ENCODE measurements at places on chromosomes 2 and 18.

GRCh38 chr2:133424876-133425275 is 143.4 kb downstream of the NCKAP5 start:
- DNase-seq, result no peak

GRCh38 chr2:210000464-210001324 is 1.7 kb upstream of the RPE start:
- no peak for DNase-seq

- no peak for DNase-seq
Observed at GRCh38 chr2:56099963-56100362, 83.8 kb upstream of the CCDC85A start.

DNA sequence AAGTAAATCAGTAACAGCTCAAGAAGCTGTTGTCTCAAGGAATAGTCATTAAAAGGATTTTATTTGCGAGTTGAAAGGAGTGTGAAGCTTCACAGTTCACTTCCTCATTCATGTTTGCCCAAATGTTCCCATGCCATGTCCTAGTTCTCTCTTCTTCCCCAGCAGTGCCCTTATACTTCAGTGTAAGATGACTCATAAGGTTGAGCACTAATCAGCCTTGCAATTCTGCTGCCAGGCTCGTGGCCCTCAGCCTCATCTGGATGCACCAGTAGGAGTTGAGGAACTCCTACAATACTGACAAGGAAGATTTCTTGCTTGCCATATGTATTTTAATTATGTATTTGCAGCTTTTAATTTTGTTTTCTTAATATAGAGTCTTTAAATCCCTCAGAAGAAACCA is 1980.4 kb downstream of the SUCLG1 start:
- DNase-seq, result no peak

DNA sequence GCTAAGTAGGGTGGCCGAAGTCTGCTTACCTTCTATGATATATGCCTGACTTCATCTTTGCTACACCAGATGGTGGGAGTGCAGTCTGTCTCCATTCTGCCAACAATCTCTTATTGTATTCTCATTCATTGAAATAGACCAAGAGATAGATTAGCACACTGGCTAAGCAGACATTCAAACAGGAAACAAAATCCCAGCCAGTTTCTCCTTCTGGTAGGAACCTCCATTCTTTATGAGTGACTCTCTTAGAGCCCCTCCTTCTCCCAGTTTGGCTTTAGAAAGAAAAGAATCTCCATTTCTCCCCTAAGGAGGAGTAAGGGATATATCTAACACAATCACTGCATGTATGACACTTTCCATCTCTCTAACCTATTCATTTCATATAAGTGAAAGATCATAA is 118.9 kb upstream of the COL5A2 start:
- no peak for DNase-seq

Data from stimulated activated CD4-positive, alpha-beta T cell treated with anti-CD3 and anti-CD28 coated beads, Interleukin-12 subunit alpha, Interleukin-12 subunit beta, amount 100 ng/mL, for 48 hours (primary cell).